ENCODE measurements at places on chromosomes 16 and 17.

- no peak for DNase-seq
Observed at GRCh38 chr17:67125924-67126323, 81.6 kb downstream of the CACNG1 start.

- no peak for DNase-seq
Observed at GRCh38 chr16:88346680-88347505, 35.9 kb upstream of the ZNF469 start.

DNA sequence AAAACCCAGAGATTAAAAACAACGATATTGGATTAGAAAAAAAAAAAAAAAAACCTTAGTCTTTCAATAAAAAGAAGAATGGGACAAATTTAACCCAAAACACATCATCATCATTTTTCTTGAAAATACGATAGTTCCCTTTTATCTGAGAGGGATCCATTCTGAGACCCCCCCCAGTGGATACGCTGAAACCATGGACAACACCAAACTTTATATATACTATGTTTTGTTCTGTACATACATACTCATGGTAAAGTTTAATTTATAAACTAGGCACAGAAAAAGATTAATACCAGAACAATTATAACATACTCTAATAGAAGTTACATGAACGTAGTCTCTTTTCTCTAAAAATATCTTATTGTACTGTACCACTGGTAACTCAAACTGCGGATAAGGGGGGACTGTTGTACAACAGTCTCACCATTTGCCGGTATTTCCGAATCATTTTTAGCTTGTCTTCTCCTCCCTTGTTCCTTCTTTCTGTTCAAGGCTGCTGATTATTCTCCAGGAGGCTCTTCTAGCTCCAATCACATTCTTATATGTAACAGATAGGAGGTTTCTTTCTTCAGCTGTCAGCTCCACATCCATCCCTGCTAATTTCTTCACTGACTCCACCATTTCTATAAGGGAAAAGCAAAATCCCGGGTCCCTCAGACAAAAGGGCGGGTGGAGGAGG lies 37.0 kb downstream of the RNF135 start:
- DNase-seq: no peak

DNA sequence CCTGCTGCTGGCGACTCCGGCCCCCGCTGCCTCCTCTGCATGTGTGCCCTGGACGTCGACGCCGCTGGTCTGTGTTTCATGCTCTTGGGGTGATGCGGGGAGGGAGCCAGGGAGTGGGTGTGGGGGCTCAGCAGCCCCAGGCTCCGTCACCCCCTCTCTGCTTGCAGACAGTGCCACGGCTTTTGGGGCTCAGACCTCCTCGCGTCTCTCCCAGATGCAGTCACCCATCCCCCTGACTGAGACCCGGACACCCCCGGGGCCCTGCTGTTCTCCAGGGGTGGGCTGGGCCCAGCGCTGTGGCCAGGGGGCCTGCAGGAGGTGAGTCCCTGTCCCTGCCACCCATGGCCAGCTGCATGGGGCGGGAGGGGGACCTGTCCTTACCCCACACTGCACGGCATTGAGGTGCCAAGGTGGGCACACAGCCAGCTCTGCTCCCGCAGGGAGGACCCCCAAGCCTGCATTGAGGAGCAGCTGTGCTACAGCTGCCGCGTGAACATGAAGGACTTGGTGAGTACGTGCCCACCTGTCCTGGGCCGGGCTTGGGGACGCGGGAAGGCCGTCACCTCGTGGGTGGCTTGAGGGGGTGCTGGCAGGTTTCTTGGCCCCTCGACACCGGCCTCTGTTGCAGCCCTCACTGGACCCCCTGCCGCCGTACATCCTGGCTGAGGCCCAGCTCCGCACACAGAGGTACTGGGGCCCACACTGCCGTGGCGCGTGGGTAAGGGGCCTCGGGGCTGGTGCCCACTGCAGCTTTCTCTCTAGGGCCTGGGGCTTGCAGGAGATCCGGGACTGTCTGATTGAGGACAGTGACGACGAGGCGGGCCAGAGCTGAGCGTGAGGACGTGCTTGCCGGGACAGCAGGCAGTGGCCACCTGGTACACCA lies 8.4 kb downstream of the CTU2 start:
- no peak for DNase-seq

GRCh38 chr16:29302976-29303375 lies 103.5 kb downstream of the NPIPB11 start:
- no peak for DNase-seq

GRCh38 chr17:82545071-82545462 lies 25.5 kb downstream of the FOXK2 start:
- no peak for DNase-seq
